ENCODE measurements at places on chromosomes 11 and 22.

DNA sequence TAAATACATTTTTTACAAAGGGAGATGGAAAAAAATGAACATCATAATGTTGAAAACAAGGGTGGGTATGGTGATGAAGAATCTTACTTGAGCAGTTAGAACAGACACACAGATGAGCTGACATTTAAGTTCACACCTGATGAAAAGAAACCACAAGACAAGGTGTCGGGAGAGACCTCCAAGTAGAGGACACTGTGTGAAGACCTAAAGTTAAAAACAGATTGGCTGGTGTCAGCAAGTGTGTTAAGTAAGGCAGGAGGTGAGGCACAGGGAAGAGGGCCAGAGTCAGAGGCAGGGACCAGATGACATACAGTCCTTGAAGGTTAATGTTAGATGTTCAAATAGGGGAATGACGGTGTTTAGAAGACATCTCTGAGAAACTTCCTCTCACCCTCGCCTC lies 236.8 kb downstream of the FAT3 start:
- no peak for DNase-seq

- no peak for DNase-seq
Observed at GRCh38 chr22:45476814-45477213, 25.9 kb upstream of the FBLN1 start.

- no peak for DNase-seq
Observed at GRCh38 chr22:37053310-37054055, 1.9 kb downstream of the KCTD17 start.

GRCh38 chr22:27097933-27098332 lies 440.5 kb downstream of the MIAT start:
- DNase-seq, result peak; percentile 59

- peak; percentile 55 for DNase-seq
Observed at GRCh38 chr11:134951305-134951700, 539.3 kb upstream of the B3GAT1 start.

GRCh38 chr11:92347454-92347853 lies 122.8 kb downstream of the FAT3 start:
- no peak for DNase-seq

DNA sequence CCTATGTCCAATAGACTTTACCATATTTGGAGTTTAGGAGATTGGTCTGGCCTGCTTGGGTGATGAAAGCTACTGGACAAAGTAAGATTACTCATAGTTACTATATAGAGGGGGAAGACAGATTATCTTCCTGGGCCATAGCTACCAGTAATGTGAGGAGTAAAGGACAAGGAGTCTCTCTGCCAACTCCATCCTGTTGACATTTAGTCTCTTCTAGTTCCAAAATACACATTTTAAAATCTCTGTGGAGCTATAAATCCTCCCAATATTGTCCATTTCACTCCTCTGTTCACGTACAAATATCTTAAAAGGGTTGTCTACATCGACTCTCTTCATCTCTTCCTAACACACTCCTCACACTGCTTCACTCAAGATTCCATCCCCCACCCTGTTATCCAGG lies 1.1 kb upstream of the OR51D1 start:
- no peak for DNase-seq

DNA sequence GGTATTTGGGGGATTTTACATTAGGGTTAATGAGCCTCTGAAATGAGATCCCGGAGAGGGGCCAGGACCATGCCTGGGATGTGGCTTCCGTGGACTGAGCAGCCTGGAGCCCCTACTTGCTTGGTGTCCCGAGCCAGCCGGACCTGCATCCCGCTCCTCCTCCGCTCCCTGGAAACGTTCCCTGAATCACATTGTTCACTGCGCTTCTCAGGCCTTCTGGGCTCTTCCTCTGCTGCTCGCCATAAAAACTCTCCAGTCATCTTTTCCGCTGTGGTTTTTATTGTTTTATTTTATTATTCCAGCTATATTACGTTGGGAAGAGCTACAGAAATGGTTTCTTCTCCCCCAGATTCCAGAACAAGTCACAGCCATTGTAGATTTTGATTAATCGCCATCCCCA lies 13.3 kb upstream of the KCNQ1OT1 start:
- DNase-seq, result no peak

DNA sequence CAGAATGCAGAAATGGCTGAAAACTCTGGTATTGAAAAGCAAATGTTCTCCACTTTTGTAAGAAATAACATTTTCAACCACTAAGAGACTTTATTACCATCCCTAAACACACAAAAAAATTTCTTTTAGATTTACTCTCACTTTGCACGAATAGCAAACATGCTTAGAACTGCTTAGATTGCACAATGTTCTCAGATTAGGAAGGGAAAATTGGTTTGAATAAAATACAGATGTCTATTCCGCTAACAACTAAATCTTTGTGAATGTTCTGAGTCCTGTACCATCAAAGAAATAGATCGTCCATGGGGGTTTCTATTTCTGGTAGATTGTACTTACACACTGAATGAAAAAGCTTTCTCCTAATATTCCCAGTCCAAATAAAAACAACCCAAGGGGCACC lies 40.1 kb downstream of the BDNF start:
- DNase-seq, result no peak

- DNase-seq, result no peak
Observed at GRCh38 chr22:33450756-33451155, 392.6 kb upstream of the SYN3 start.

- DNase-seq, result no peak
Observed at GRCh38 chr11:71112990-71113389, 139.4 kb downstream of the SHANK2 start.

DNA sequence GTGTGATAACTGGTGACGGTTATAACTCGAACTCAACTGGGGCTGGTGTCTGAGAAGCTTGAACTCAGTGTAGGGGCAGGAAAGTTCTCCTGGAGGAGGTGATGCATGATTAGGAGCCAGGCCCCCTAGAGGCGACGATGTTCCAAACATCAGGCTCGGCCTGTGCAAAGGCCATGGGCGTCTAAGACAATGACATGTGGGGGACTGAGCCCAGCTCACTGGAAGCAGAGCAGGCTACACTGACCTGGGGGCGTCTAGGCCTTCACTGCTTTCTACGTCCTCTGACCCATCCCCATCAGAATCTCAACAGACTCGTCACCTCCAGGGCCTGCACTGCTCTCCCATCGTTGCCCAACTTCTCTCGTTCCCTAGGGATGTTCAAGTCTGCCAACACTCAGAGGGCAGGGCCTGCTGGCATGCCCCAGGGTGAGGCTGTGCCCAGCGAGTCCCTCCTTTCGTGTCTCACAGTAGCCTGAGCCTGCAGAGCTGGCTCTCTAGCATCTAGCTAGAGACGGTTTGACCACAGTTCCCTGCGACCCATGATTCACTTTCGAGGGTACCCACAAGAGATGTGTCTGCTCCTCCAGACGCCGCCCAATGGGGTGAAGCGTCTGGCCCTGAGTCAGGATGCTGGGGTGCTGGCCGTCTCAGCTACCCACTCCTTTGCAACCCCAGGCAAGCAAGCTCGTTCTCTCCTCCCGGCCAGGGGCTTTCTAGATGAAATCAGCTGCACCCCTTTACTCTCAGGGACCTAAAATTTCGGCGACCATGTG lies 1.1 kb upstream of the ATG16L2 start:
- peak; percentile 77 for DNase-seq

GRCh38 chr11:83087035-83087434 lies 15.3 kb upstream of the RAB30 start:
- no peak for DNase-seq

GRCh38 chr22:39546889-39547586 lies 14.5 kb upstream of the RPS19BP1 start:
- no peak for DNase-seq

GRCh38 chr22:43002202-43002586 lies 12.8 kb downstream of the PACSIN2 start:
- DNase-seq, result no peak

GRCh38 chr22:33853200-33854097 lies 66.8 kb downstream of the LARGE1 start:
- DNase-seq, result no peak

- peak; percentile 56 for DNase-seq
Observed at GRCh38 chr22:25076336-25076735, 123.3 kb upstream of the CRYBB3 start.

DNA sequence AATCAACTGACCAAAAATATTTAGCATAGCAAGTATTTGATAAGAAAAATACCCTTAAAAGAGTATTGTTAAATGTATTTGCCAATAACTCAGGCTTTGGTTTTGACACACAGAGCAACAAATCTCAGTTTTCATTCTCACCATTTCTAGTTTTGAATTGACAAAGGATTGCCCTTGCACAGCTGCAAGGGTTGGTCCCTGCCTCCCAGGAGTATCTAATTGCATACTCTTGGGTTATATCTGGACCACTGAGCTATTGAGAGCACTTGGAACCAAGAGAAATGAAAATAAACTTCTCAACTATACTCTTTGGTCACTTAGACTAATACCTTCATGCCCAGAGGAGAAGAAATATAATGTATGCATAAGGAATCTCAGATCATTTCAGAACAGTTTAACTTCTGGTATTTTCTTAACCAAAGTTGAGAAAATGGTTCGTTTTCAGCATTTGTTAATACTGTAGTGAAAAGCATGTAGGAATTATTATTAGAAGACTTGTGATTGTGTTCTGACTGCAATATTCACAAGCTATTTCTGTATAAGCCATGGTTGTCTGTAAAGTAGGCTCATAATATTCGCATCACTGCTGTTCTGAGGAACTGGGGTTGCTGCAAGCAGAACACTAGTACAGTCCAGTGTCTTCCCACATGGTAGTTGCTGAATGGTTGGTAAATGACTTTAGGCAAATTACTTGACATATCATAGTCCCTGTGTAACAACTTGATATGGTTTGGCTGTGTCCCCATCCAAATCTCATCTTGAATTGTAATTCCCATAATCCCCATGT lies 7.9 kb downstream of the C2CD3 start:
- DNase-seq, result no peak

DNA sequence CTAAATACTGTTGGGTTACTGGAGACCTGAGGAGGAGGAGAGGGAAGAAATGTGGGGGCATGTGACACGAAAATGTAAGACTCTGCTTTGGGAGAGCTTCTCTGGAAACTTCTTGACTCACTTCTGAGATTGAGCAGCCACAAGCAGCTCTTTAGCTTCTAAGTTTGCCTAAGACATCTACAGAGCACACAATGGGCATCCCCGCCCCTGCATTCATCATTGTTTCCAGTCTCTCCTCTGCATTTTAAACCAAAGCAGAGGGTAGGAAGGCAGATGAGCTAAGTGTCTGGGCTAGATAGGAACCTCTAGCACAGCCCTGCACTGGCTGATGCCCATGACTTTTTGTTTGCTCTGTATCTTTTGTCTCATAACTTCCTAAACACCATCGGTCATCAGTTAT lies 2.1 kb upstream of the OR52D1 start:
- DNase-seq, result no peak

DNA sequence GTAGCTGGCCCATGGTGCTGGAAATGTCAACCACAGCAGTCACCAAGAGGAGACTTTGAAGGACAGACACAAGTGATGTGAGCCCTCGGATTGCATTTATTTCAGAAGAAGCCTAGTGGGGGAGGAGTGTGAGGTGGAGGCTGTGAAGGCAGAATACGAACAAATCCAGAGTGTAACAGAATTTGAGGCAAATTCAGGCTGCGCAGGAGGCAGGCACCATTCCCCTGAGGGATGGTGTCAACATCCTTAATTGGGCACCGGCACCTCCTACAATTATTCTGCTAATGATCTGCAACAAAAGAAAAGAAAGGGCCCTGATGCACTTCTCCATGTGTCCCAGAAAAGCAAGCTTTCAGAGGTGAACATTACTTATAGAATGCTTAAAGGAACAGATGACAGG lies 32.2 kb downstream of the CWC15 start:
- DNase-seq, result no peak

- DNase-seq, result no peak
Observed at GRCh38 chr11:77059806-77060205, 7.0 kb upstream of the CAPN5 start.

DNA sequence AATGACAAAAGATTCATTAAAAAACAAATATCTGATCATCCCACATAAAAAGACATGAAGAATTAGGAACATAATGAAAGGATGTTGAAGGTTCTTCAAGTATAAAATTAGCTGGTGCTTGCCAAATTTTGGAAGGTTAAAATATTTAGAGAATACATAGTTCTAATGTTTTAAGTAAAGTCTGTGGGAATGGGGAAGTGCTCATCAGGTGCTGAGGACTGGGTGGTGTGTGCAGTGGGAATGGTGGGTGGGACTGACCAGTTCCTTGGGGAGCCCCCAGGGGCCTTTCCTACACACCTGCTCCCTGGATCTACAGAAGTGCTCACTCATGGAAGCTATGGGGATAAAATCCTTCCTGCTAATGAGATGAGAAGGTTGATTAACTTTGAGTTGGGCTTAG lies 11.8 kb downstream of the LDLRAD3 start:
- no peak for DNase-seq

GRCh38 chr22:22449819-22450218 lies 58.7 kb downstream of the ZNF280B start:
- no peak for DNase-seq

DNA sequence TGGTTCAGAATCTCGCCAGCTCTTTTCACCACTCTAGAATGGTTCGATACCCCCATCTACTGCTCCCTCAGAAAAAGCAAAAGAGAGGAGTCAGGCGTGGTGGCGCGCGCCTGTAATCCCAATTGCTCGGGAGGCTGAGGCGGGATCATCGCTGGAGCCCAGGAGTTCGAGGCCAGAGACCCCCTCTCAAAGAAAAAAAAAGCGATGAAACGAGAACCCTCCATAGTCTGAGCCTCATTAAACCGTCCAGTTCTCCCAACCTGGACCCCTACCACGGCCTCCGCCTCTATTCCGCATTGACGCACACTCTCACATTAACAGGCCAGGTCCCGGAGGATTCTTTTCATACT lies 439 bp downstream of the SPA17 start:
- DNase-seq, result no peak

DNA sequence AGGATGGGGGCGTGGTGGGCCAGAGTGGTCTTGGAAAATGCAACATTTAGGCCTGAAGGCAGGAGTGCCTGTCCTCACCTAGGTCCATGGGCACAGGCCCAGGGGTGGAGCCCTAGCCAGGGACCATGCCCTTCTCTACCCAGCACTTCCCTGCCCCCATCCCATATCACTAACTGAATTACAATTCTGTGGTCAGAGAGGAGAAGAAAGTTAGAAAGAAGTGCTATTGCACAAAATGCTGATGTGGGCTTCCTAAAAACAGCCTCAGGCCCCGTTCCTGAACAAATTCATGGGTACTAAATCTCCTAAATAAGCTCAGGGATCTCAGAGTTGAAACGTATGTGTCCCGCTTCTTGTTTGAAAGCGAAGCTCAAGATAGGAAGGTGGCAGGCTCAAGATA lies 3.5 kb upstream of the ASRGL1 start:
- DNase-seq, result no peak

GRCh38 chr11:72224564-72225410 lies at the start of gene INPPL1:
Gene INPPL1 (plus strand): TSS chr11:72224767. CDS start chr11:72224985, 218 bp downstream.
- no peak for DNase-seq

GRCh38 chr11:104565583-104565961 lies 332.7 kb downstream of the CASP12 start:
- DNase-seq, result no peak

GRCh38 chr11:93547773-93548172 lies 4.6 kb upstream of the SMCO4 start:
- no peak for DNase-seq

Data from WERI-Rb-1 (cell line).